ENCODE measurements at places on chromosomes 2 and 18.

DNA sequence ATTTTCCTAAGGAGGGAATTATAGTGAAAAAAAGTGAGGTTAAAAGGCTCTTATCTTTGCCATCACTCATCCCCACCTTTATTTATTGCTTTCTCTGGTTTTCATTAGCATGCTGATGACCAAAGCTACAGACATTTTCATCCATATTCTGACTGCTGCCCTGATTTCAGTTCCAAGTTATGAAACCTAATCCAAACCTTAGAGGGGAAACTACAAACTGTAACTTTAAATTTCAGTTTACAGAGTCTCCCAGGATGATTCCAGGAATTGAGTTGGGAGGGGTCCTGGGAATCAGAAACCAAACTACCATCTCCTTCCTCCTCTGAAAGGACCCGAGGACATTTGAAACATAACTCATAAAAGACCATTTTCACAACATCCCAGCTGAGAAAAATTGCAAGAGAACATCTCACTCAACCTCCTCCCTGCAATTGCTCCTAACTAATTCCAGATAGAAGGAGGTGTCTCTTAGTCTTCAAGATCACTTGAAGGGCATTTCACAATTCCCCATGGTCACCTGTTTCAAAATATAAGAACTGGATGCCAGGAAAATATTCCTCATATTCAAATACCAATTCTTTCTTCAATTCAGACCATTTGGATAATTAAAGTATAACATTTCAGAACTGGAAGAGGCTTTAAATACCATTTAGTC lies 520.6 kb downstream of the TNS1 start:
- DNase-seq: no peak

DNA sequence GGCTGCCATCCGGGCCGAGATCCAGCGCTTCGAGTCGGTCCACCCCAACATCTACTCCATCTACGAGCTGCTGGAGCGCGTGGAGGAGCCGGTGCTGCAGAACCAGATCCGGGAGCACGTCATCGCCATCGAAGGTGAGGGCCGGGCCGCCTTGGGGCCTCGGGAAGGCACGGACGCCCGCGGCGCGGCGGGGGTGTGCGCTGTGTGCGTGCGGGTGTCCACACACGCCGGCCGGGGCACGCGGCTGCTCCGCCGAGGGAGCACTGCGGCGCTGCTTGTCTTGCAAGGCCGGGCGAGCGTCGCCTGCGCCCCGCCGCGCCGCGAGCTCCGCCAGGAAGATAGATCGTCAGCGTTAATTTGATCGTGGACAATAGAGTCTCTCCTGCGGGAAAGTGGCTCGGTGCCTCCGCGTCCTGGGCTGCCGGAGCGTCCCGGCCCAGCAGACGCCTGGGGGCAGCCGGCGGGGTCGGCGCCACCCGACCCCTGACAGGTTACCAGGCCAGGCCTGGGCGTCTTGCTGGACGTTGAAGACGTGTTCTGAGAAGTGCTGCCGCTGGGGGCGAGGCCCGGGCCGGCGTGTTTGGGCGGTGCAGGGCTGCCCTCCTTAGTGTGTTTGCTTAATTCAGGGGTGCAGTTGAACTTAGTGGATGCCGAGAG lies 1.0 kb downstream of the AGAP1 start:
- no peak for DNase-seq

DNA sequence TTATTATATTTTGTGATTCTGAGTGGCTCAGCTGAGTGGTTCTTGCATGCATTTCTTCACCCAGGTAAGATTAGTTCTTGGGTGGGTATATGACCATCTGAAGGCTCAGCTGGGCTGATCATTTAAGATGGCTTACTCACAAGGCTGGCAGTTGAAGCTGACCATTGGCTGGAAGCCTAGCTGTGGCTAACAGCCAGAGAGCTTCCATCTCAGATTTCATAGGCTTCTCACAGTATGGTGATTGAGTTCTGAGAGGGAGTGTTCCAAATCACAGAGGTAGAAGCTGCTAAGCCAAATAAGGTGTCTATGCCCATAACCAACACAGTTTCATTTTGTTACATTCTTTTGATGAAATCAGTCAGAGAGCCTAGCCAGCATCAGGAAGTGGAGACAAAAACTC lies 117.4 kb upstream of the RPRM start:
- DNase-seq: no peak

DNA sequence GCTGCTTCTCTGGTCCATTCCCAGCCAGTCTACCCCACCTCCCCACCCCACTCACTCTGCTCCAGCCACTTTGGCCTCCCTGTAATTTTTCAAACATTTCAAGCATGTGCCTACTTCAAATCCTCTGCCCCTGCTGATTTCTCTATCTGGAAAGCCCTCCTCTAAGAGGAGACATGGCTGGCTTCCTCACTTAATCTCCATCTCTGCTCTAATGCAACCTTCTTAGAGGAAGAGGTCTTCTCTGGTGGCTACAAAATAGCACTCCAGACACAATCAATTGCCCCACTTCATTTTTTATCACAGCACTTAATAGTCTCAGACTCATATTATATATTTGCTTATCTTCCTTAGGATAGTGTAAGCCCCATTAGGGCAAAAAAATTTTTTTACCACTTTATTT lies 161.1 kb upstream of the SLC39A10 start:
- no peak for DNase-seq

DNA sequence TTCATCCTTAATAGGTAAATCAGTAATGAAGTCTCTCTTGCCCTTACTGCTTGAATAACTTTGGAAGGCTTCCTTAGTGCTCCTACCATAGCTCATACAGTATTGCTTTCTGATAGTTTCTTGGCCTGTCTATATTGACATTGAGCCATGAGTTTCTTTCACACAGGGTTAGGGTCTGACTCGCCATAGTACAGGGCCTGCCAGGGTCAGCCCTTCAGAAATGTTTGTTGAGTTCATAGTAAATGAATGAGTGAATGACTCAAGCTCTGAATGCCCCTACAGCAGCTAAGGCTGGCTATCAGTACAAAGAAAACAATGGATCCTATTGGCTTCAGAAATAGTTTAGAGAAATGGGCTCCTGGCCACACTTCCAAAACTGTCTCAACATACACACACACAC lies 65.0 kb upstream of the LRATD1 start:
- no peak for DNase-seq

DNA sequence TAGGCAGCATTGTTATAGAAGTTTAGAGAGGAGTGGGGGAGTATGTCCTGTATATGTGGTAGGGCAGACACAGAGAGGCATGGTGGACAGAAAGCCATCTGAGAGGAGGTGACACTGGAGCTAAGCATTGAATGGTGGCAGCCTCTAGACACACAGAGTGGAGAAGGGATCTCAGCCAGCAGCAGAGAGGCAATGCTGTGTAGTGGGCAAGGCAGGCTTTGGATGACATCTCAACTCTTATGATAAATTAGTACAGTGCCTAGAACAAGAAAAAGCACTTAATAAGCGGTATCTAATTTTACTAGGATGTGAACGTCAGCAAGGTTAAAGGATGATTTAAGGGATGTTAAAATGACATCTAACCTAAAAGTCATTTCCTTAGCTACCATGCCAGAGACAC lies 22.5 kb upstream of the CERS6 start:
- no peak for DNase-seq

- no peak for DNase-seq
Measured at GRCh38 chr2:49335546-49335945, 181.2 kb upstream of the FSHR start.

DNA sequence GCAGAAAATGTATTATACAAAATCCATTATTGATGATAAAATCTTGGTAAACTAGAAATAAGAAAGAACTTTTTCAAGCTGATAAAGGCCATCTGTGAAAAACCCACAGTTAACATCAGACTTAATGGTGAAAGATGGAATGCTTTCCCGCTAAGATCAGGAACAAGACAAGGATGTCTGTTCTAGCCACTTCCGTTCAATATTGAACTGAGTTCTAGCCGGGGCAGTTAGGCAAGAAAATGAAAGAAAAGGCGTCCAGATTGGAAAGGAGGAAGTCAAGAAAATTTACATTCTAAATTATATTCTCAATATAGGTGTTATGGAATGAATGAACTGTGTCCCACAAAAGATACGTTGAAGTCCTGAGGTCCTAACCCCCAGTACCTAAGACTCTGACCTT lies 39.1 kb upstream of the DTNB start:
- DNase-seq: no peak

DNA sequence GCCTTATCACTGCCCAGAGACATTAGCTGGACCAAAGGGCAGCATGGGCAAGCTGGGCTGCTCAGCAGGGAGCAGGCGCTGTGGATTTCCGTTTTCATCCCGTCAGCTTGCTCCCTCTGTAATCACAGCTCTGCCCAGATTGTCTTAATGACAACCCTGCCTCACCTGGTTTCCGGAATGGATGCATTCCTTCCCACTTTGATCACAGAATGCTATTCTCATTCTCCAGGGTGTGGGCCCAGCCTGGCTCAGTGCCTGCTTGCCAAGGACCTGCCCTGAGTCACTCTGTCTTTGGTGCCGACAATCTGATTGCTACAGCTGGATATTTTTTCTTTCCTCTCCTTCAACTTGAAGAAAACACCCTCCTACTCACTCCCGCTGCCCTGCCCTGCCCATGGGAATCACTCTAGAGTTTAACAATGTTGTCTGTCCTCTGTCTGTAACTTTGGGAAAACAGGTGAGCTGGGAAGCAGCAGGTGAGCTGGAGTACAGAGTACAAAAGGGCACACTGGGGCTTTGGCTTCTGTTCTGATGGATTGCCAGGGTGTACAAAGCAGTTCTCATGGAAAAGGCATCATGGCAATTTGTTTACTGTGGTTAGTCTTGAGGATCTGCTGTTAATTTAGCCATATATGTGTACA lies 27.2 kb upstream of the FAM136A start:
- DNase-seq: no peak

DNA sequence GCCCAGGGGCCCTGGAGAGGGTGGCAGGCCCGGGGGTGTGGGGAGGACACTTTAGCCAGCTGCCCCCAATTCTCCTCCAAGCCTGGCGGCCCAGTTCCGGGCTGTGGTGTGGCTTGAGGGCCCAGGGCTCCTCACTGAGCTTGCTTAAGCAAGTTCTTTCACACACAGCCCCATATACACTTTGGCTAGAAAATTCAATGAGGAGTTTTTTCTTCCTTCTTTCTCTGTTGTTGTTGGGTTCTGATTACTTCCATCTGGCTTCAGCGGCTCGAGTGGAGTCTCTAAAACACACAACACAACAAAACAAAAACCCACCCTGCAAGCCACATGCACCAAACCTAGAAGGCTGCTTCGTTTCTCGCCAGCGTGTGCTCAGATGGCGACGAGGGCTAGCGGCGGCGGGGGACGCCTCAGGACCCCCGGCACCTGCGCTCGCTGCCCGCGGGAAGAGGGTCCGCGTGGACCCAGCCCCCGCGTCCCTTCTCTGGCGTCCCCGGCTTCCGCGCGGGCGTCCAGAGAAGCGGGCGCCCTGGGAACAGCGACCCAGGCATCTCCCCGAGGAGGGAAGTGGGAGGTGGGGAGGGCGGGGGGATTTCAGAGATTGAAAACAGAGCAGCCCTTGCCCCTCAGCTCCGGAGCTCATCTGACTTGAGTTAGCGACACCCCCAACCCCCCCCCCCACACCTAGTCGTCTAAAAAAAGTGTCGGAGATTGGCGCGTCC lies 577 bp upstream of the GLI2 start:
- no peak for DNase-seq

GRCh38 chr2:38590053-38590452 lies 12.7 kb downstream of the HNRNPLL start:
- no peak for DNase-seq

DNA sequence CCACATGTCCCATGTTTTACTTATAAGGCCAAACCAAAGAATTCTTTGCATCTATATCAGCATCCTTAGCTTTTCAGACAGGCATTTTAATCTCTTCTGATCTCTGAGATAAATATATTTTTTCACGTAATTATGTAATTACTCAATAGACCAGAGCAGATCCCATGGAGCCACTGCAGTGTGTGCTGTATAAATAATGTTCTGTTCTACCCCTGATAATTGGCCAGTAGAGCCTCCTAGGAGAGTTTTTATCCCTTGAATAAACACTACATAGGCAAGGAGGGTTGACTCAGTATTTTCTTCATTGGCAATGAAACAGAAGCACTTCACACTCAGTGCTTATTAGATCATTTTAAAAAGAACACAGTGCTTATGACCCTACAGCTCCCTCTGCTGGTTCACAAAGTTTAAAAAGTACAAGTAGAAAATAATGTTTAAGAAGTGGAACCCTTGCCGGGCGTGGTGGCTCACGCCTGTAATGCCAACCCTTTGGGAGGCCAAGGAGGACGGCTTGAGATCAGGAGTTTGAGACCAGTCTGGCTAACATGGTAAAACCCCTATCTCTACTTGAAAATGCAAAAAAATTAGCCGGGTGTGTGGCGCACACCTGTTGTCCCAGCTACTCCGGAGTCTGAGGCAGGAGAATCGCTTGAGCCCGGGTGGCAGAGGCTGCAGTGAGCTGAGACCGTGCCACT lies 91.9 kb downstream of the PPP1R1C start:
- DNase-seq: peak; percentile 84

DNA sequence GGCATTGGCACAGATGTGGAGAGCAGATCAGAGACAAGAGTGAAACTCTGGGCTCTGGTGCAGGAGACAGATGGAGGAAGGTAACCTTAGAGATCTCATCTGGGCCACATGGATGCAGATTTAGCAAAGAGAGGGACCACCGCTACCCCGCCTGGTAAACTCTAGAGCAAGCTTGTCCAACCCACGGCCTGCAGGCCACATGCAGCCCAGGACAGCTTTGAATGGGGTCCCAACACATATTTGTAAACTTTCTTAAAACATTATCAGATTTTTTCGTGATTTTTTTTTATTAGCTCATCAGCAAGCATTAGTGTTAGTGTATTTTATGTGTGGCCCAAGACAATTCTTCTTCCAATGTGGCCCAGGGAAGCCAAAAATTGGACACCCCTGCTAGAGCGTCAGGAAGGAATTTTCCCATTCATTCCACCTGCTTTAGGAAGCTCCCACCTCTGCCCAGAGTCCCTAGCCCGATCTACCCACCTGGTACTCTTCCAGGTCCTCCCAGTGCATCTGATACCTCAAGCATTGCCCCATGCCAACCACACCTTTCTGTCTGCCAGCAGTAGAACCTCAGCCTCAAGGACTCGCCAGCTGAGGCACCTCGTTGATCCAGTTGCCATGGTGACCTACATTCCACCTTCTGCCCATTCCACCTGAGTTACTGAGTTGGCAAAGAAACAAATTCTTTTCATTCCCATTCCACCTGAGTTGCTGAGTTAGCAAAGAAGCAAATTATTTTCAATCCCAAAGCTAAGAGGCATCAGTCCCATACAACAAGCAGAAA lies at the start of gene CIB4:
TSS of gene CIB4 (minus strand) at position 586 of the 784 bp plus-strand sequence. CDS start at position 534, 52 bp downstream.
- DNase-seq: no peak
